ENCODE measurements at places on chromosomes 3 and 15.

DNA sequence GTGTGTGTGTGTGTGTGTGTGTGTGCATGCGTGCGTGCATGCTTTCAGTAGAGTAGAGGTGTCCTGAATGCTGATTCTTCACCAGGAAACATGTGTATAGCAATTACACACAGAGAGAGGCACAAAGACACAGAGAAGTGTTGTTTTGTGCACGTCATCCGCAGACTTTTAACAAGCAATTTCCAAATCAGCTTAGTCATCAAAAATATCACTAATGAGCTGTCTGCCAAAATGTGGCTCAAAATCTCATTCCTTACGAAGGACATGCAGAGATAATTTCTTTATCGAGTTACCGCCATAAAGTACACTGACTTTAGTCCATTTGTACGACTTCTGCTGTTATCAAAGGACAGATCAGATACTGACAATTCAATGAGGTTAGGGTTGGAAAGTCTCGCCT is 274.9 kb upstream of the RARB start:
- DNase-seq, result no peak

DNA sequence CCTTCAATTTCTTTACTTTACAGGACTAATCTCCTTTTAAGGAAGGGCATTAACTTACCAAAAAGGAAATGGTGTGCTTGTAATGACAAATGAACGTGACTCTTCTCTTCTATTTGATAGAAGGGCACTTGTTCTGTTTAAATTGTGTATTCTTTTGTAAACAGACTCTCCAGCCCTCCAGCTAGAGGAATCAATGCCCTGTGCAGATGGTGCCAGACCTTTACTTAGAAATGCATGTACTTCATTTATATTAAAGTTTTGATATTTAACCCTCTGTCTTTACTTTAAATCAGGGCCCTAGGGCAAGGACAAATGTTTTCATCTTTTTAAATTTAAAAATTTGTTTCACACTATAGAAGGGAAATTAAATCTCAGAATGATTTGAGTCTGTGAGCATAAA is 355.1 kb downstream of the GBE1 start:
- no peak for DNase-seq

DNA sequence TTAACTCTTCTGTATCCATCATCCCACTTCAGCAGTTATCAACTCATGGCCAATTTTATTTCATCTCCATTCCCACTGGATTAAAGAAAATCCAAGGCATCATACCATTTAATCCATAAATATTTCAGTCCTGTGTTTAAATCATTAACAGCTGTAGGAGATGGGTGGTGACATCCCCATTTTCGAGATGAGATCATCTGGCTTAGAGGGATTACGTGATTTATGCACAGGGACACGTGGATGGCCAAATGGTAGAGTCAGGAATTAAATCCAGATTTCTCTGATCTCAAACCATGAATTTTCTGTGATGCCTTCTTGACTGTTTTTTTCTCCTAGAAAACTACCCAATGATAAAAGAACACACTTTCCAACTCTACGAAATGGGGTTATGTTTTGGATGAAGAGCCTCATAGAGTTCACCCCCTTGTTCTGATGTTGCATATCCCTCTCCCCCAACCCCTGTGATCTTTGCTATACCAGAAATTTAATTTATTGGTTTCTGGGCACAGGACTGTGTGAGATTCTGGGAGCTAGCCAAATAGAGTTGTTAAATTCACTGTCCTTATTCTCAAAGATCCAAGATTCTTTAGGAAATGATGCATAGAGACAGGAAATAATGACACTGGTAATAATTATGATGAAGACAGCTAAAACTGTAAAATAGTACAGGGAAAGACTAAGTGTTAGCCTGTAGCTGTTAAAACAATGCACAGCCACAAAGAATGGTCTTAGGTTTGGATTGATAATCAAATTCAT is 7.4 kb downstream of the ZNF589 start:
- DNase-seq, result no peak

- DNase-seq, result no peak
Measured at GRCh38 chr3:119898478-119899191, 116.7 kb downstream of the NR1I2 start.

DNA sequence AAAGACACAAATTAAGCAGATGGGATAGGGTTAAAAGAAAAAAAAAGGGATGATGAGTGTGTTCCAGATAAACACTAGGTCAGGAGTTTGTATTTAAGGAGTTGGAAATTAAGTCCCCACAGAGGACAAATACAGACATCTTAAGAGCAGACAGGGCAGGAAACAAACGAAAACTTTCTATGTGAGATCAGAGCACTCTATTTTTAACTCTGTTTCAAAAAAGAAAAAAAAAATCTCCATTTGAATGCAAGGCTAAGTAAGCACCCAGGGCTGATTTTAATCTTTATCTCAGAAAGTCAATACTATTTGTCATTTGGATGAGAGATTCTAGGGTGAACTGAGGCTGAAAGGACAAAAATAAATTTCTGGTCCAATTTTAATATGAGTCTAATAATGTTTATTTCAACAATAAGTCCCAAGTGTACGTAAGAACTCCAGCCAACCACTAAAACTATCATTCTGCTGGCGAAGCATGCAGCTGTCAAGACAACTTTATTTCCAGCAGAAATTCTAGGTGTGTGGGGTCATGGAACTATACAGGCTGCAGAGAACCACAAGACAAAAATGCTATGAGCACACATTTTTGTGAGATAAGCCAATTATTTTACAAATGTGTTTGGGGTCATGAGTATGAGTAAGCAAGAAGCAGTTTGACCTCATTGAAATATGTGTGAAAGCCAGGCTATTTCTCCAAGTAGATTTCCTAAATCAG is 186.1 kb downstream of the FMN1 start:
- no peak for DNase-seq

DNA sequence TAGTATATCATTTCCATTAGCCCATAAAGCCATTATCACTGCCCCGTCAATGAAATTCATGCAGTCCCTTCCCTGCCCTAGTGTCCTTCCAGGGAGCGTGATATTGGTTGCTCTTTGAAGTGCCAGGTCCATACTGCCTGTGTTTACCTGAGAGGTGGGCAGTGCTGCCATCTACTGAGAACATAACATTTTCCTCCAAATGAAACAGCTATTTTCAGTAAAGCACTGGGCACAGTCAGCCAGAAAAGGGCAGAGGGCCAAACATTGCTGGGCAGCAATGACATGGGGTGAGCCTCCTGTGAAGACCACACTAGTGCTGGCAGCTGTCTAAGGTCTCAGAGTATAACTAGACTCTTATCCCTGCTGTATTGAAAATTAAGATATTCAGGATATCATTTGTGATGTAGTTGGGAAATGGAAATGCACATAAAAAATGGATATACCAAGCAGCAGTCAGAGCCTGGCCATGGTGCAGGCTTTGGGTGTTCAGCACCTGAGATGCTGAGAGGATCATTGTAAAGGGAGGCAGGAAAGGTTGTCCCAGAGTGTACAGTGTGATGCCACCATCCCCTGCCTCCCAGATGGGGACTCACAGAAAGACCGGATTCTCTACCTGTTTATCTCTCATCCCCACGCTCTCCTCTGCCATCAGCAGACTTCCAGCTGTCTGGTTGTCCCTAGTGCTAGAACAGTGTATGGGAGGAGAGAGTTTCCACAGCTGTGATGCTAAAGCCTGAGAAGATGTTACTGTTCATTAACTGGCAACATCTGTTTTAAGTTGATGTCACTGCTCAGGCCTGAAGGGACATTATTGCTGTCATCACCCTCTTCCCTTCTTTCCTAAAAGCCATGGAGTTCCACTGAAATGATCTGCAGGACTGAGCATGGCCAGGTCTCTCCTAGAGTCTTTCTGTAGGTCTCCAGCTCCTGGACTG is 108.8 kb downstream of the ARNT2 start:
- no peak for DNase-seq

- peak; percentile 7 for DNase-seq
Measured at GRCh38 chr3:84108442-84108971, 850.3 kb upstream of the CADM2 start.

- DNase-seq, result no peak
Measured at GRCh38 chr3:46013316-46014094, 13.8 kb downstream of the XCR1 start.

Data from spinal cord (tissue), 10 donors.